H9 (cell line): ENCODE measurements at places on chromosomes 7 and 10.

DNA sequence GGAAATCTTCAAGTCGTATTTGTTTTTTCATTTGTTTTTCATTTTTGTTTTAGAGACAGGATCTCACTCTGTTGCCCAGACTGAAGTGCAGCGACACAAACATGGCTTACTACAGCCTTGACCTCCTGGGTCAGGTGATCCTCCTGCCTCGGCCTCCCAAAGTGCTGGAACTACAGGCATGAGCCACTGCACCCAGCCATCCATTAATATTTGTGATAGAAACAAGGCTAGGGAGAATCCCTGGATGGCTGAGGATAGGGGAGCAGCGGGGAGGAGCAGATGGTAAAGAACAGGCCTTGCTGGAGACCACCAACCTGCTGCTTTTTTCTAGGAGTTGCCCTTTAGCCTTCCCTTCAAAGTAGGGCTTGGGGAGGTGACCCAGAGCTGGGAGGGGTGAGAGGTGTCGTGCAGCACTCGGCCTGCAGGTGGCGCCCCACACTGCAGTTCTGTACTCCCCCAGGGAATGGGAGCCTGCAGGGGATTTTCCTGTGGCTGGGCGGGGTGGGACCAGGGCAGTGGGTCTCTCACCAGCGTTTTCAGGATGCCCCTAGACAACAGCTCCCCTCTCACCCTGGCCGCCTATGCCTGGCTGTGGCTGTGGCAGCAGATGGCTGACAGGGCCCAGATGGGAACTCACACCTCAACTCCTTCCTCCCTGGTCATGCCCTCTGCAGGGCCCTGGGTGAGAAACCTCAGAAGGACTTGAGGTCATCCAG lies 12.6 kb upstream of the CDH23 start:
- DNase-seq = peak; percentile 85

DNA sequence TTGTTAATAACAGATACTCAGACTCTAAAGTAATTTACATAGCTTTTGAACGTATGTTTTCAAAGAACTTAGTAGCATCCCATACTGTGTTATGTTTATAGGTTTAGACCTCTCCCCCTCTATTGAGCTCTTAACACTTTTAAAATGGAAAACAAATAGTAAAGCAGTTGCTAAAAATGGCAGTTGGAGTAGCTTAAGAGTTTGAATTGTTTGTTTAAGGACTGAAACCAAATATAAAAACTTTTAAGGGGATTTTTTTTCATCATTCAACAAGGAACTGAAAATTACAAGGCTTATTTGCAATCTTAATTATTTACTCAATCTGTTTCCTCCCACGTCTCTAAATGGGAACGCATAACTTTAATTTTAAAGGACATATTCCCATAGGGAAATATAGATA lies 1.6 kb upstream of the SPAG6 start:
- no peak for DNase-seq

- no peak for DNase-seq
Measured at GRCh38 chr10:6746782-6747181, 166.7 kb upstream of the PRKCQ start.

DNA sequence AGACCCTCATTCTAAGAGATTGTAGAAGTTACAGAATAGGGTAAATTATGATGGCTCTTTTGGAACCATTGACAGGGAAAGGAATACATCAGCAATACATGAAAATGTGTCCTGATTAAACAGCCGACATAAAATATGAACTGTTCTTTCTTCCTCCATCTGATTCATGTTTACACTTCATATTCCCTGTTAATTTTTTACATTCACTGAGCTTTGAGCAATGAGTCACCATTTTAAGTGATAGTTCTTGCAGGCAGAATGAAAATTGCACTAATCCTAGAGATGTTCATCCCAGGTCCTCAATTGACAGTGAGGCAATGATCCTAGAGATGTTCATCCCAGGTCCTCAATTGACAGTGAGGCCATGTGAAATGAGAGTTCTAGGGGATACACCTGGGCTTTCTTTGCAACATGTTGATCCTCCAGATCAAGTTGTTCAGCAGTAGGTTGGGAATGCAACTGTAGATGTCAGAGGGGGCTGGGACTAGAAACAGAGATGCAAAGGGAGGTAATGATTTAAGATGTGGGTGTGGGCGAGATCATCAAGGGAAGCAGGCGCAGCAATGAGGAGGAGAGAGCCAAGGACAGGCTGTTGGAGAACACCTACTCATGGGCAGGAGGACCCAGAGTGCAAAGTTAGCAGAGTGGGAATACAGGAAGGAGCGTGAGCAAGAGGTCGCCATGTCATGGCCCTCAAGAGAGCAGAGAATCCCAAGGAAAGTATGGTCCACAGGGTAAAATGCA lies 138.7 kb downstream of the ZNF365 start:
- no peak for DNase-seq

GRCh38 chr7:7795630-7796121 lies 77.3 kb upstream of the RPA3 start:
- DNase-seq = no peak

- no peak for DNase-seq
Measured at GRCh38 chr10:36383349-36383748, 741.3 kb upstream of the FZD8 start.

DNA sequence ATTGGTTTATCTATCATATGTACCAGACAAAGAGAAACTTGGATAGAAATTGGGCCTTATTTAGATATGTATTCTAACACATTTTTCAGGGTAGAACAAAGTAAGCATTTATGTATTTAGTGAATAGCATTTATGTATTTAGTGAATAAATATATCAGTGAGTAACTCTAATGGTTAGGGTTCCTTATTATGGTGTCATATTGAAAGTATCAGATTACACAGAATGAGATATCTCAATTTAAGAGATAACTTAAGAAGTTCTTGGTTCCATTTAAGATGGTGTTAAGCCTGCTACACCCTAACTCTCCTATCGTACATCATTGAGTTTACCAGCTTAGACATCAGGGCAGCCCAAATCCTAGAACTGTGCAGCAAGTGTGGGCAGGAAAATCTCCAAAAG lies 35.9 kb upstream of the DMTF1 start:
- no peak for DNase-seq
